ENCODE measurements at places on chromosomes 4 and X. TPM values are rescaled to one million over a fixed set of nuclear protein-coding genes. Genes with fewer than 3 reads are reported as not detected.

CXCL3 gene
- 5.6 TPM for total RNA-seq

ERAS gene
- not detected for total RNA-seq

BTK gene
- 19.7 TPM for total RNA-seq

HOPX gene
- total RNA-seq: 9.8 TPM

FAM133A gene
- total RNA-seq: not detected

TCEAL4 gene
- total RNA-seq: 113 TPM

HTRA3 gene
- total RNA-seq: 53.9 TPM

DNA sequence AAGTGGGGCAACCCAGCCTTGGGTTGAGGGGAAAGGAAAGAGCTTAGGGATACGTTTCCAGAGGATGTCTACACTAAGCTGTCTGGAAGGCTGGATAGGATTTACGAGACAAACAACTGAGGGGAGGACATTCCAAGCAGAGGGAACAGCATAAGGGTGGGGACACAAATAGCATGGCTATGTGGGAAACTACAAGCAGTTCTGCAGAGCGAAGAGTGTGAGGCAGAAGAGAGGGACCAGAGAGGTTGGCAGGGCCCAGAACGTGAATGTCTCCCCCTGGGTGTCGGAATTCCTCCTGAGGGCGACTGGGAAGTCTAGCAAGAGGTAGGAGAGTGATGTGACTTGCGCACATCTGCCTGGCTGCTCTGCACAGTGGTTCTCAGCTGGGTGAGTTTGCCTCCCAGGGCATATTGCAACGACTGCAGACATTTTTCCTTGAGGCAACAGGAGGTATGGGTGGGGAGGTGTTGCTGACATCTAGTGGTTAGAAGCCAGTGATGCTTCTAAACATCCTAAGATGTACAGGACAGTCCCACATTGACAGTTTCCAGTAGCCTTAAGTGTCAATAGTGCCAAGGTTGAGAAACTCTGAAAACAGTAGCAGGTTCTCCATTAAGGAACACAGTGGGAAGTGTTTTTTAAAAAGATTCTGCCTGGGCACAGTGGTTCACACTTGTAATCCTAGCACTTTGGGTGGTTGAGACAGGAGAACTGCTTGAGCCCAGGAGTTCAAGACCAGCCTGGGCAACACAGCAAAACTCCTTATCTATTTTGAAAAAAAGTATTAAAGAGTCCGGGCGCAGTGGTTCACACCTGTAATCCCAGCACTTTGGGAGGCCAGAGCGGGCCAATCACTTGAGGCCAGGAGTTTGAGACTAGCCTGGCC is 9.2 kb downstream of the NDUFA1 start:
- no peak for DNase-seq
- H3K27me3 ChIP-seq: no peaks in the 10 kb centered on the region
- no peaks in the 10 kb centered on the region for H3K4me1 ChIP-seq
- no peak overlapping the region for H3K4me3 ChIP-seq
- H3K36me3 ChIP-seq: no peaks in the 10 kb centered on the region
- no peak overlapping the region for H3K27ac ChIP-seq

DNA sequence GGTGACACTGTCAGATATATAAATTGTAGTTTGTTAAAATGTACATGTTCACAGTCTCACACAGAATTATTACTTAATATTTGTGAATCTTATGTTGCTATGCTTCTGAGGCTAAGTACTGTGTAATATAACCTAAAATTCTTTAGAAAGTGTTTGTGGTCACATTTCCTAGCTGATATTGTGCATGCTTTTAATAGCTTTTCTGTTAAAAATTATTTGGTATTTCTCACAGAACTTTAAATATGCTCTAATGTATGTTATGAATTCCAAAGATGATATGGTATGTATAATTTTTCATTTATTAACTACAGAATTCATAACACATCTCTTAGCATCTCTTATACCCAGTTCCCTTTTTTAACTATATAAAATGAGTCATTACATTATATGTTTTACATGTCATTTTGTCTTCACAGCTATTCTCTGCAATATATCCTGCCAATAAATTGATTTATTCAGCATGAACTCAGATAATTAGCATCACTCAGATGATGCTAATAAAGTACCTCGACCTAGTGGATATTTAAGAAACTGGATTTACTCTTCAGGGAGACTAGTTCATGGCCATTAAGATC is 9.3 kb downstream of the PTPN13 start:
- H3K4me1 ChIP-seq: no peaks in the 10 kb centered on the region
- no peak for DNase-seq
- no peak overlapping the region for H3K27ac ChIP-seq
- no peak overlapping the region for H3K4me3 ChIP-seq
- H3K27me3 ChIP-seq: no peaks in the 10 kb centered on the region

DNA sequence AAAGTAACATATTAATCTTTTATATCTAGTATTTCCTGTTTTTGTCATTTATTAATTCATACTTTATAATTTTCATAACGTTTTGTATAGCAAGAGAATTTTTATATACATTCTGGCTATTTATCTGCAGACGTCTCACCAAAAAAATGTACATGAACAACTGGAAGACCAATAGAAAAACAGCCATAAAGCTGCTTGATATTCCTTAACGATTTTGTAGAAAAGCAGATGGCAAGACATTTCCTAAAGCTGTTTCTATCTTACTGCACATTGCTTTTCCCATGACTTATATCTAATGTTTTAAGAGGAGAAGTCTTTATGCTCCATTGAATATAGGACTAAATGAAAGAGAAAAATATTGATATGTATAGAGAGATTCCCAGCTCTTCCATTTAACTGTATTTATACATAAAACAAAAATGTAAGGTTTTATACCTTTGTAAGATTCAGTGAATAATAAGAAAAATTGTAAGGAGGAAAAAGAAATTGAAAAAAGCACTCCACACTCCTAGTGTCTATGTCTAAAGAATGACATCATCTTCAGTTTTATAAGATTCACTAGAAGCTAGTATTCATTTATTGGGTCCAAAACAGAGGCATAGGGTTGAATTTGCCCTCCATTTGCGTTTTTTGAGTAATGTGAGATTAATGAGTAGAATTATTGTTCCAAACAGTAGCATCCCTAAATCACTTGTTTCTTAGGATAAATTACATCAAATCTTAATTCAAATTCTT is 248.5 kb downstream of the PPP3CA start:
- no peaks in the 10 kb centered on the region for H3K27me3 ChIP-seq
- H3K27ac ChIP-seq: no peak overlapping the region
- peaks cover 6% of the 10 kb centered on the region for H3K4me1 ChIP-seq
- DNase-seq: no peak
- no peak overlapping the region for H3K4me3 ChIP-seq
- no peaks in the 10 kb centered on the region for H3K36me3 ChIP-seq

DNA sequence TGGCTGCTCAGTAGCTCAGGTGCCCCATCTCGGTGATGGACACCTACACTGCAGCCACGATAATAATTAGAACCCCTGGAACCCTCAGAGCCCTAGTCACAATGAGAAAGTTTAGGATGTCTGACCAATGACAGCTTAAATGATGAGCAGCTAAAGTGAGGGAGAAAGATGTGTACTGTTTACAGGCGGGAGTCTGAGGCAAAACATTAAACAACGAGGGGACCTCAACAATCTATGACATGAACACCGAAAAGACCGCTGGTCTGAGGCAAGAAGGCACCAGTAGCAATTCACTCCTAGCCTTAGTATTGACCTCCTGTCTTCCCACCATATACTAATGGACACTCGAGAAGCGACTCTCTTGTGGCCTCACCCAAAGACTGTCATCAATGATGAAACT is 369.5 kb upstream of the SMIM31 start:
- no peaks in the 10 kb centered on the region for H3K4me1 ChIP-seq
- no peak overlapping the region for H3K4me3 ChIP-seq
- H3K36me3 ChIP-seq: no peaks in the 10 kb centered on the region
- no peak overlapping the region for H3K27ac ChIP-seq
- H3K27me3 ChIP-seq: no peaks in the 10 kb centered on the region

GRCh38 chr4:114318309-114318708 is 280.3 kb upstream of the UGT8 start:
- no peak overlapping the region for H3K4me3 ChIP-seq
- H3K4me1 ChIP-seq: no peaks in the 10 kb centered on the region
- H3K36me3 ChIP-seq: no peaks in the 10 kb centered on the region
- no peak overlapping the region for H3K27ac ChIP-seq
- no peaks in the 10 kb centered on the region for H3K27me3 ChIP-seq

DNA sequence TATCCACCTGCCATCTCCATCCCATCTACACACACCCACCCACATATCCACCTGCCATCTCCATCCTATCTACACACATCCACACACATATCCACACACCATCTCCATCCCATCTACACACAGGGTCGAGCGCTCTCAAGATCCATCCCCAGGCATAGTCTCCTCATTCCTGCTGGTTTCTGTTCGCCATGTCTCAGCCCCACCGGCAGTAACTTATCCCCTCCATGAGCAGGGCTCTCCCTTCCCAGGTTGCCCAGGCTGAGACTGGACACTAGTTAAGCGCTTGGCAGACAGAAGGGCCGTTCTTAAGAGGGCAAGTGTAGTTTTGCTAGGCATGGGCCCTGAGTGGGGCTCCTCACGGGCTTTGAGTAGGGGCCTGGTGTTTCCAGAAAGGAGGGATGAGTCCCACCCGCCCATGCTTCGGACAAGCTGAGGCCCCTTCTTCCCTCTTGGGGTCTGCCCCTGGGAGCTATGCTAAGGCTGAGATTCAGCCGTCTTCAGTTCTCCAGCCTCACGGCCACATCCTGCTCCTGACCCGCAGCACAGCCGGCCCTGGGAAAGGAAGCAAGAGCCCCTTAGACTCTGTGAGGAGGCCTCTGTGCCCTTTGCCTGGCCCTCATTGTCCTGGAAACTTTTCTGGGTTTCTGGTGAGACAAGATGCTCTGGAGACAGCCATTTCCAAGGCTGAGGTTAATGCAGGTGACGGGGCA is 20.4 kb downstream of the TMEM271 start:
- no peak overlapping the region for H3K4me3 ChIP-seq
- H3K36me3 ChIP-seq: no peaks in the 10 kb centered on the region
- no peak overlapping the region for H3K27ac ChIP-seq
- no peak for DNase-seq

GRCh38 chr4:24056289-24056688 is 166.4 kb upstream of the PPARGC1A start:
- no peak overlapping the region for H3K4me3 ChIP-seq
- DNase-seq: no peak
- no peaks in the 10 kb centered on the region for H3K27me3 ChIP-seq
- no peaks in the 10 kb centered on the region for H3K4me1 ChIP-seq
- no peak overlapping the region for H3K27ac ChIP-seq
- H3K36me3 ChIP-seq: no peaks in the 10 kb centered on the region

DNA sequence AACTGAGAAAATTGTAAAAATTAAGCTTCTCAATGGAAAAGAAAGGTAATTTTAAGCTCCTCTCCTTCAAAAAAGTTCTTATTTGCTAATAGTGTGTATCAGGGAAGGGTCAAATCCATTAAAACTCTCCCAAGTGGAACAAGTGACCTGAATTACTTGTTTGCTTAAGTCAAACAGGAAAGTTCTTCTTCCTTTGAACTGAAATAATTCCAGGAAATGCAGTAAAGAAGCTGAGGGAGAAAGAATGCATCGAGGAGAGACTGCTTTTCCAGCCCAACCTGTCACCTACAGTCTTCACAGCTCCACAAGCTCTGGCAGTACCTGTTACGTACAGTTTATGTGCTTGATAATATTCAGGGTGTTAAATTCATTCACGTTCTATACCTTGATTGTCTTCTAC is 131.1 kb downstream of the KLHL8 start:
- no peaks in the 10 kb centered on the region for H3K27me3 ChIP-seq
- no peaks in the 10 kb centered on the region for H3K4me1 ChIP-seq
- H3K36me3 ChIP-seq: no peaks in the 10 kb centered on the region
- H3K4me3 ChIP-seq: no peak overlapping the region
- DNase-seq: no peak
- H3K27ac ChIP-seq: peak overlapping the region; percentile 22

DNA sequence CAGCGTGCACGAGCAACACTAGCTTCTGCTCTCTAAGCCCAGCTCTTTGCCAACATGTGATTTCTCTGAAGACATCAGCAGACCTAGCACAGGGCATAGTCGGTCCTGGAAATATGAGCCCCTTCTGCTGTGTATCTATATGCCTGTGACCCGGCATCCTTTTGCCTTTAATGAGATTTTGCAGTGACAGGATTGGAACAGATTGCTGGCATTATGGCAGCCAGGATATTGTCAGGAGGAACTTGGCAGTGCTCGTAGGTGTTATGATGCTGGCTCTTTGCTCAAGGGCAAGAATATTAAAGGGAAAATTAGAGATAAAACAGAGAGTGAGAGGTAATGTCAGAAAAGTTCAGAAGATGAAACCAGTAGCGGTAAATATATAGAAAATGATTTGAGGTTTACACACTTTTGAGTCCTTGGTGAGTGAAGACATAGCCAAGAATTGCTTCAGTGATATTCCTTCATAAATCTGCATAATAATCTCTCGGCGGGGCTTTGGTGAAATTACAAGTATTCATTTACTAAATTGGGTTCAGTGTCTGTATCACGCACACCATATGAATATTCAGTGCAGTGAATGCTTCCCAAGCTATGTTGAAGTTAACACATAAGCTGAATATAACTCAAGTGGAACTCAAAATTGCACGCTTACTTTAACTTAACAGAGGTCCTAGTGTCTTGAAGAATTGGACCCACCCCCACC is 502.1 kb upstream of the NR3C2 start:
- no peaks in the 10 kb centered on the region for H3K36me3 ChIP-seq
- no peak for DNase-seq

DNA sequence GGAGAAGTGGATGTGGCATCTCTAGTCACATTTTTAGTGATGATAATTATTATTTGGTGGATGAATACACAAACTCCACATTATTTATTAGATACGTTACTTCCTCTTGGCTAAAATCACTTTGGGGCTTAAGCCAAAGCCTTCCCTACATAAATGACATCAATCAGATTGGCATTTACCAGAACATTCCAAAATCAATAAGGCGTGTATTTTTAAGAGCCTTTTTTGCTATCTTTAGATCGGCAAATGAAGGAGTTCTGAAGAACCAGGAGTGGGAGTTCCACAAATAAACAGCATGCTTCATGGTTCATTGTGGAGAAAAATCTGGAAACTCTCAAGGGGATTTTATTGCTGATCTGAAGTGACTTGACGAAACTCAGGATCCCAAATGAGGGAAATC is 89.7 kb downstream of the AMELX start:
- H3K36me3 ChIP-seq: no peaks in the 10 kb centered on the region
- no peaks in the 10 kb centered on the region for H3K27me3 ChIP-seq
- H3K27ac ChIP-seq: no peak overlapping the region
- no peaks in the 10 kb centered on the region for H3K4me1 ChIP-seq

GRCh38 chrX:93580634-93581033 is 92.7 kb downstream of the NAP1L3 start:
- no peak overlapping the region for H3K27ac ChIP-seq
- no peaks in the 10 kb centered on the region for H3K4me1 ChIP-seq
- H3K36me3 ChIP-seq: no peaks in the 10 kb centered on the region
- H3K4me3 ChIP-seq: no peak overlapping the region
- no peak for DNase-seq

GRCh38 chrX:42229533-42229932 is 306.2 kb upstream of the CASK start:
- no peaks in the 10 kb centered on the region for H3K27me3 ChIP-seq
- no peaks in the 10 kb centered on the region for H3K4me1 ChIP-seq

DNA sequence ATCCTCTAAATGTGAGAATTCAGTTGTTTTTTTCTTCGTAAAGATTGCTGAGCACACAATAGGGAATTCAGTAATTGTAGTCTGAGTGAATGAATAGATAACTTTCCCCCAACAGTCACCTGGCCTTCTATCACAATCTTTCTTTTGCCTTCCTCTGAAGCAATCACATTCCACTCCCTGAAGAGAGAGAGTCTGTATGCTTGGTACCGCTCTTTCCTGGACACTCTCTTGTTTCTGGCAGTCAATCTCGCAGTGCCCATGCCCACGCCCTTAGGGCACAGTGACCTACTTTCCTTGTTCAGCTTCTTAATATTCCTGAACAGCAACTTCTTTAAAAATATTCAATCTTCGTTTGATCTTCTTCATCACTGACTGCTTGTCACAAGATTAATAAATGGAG is 255.9 kb downstream of the ADAMTS3 start:
- peak overlapping the region; percentile 67 for H3K27ac ChIP-seq
- no peaks in the 10 kb centered on the region for H3K4me1 ChIP-seq
- no peaks in the 10 kb centered on the region for H3K27me3 ChIP-seq
- no peak overlapping the region for H3K4me3 ChIP-seq
- DNase-seq: peak; percentile 23

Data from breast epithelium (tissue), 4 donors.